Fibroblast of lung (primary cell): ENCODE measurements at places on chromosomes 6 and 20.

- no peak for DNase-seq
Observed at GRCh38 chr6:144335914-144336313, 50.8 kb downstream of the UTRN start.

- DNase-seq, result peak; percentile 53
Observed at GRCh38 chr6:134937426-134937825, 12.5 kb downstream of the ALDH8A1 start.

DNA sequence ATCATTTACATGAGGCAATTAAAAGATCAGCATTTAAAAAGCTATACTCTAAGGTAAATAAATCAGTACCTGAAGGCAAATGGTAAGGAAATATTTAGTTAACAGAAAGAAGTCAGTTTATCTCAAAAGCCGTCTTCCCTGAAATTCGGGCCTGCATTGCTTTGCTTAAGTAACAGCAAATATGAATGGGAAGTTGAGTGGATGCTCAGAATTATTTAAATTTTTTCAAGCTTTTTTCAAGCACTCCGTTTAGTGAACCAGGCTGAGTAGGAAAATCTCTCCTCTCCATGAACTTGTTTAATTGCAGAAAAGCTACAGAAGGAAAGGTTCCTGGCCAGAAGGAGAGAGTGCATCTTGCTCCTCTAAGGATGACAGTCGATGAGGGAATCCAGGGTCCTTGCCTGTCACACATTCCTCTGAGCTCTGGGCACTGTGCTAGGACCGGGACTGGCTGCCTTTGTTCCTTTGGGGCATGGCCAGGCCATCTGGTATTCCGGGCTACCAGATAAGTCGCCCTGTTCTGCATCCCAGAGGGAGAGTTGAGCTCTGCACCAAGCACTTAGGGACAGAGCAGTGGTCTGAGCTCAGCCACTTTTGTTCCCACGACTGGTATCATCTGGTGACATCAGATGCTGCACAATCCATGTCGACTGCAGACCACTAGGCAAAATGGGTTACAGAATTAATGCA lies 77.6 kb downstream of the RIN2 start:
- no peak for DNase-seq

DNA sequence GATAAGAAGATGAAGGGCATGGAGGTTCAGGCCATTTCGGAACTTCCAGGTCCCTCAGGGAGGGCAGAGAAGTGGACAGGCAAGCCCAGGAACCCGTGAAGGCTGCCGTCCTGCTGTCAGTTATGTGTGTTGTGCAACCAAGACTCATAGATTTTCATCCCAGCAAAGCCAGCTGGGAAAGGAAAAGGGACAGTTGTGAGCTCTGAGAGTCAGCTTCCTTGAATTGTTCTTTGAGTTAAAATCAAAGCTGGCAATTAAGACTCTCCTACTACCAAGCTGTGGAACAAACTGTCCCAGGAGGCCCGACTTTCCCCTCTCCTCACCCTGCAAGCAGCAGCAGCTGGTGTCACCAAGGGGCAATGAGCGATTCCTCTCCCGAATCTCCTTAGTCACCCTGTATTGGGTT lies 46.3 kb upstream of the IYD start:
- no peak for DNase-seq

DNA sequence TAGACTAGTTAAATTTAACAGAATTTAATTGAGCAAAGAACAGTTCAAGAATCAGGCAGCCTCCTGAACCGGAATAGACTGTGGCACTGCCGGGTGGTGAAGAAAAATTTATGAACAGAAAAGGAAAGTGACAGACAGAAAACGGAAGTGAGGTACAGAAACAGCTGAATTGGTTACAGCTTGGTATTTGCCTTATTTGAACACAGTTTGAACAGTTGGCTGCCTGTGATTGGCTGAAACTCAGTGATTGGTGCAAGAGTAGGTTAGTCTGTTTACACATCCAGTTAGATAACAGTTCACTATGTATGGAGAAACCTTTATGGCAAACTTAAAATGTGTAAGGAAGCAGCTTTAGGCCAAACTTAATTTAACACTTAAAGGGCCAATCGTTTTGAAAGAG lies 116.0 kb upstream of the CITED2 start:
- peak; percentile 51 for DNase-seq

- no peak for DNase-seq
Observed at GRCh38 chr20:1414982-1415381, 22.1 kb upstream of the FKBP1A start.

DNA sequence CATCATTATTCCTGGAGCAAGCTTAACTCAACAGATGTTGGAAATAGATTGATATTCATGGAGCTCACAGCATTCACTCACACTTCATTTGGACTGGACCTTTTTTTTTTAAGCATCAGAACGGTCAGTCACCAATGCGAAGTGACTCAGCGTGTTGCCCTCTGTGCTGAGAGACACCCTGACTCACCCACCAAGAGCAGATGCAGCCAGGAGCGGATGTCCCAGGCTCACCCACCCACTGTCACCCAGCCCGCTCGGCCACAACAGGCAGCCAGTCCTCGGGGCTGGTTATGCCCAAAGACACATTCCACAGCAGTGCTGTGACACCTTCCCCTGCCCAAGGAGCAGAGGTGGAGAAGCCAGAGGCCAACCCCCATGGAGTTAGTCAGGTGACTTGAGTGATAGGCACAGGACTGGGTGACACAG lies 15.7 kb downstream of the RNASET2 start:
- peak; percentile 5 for DNase-seq

DNA sequence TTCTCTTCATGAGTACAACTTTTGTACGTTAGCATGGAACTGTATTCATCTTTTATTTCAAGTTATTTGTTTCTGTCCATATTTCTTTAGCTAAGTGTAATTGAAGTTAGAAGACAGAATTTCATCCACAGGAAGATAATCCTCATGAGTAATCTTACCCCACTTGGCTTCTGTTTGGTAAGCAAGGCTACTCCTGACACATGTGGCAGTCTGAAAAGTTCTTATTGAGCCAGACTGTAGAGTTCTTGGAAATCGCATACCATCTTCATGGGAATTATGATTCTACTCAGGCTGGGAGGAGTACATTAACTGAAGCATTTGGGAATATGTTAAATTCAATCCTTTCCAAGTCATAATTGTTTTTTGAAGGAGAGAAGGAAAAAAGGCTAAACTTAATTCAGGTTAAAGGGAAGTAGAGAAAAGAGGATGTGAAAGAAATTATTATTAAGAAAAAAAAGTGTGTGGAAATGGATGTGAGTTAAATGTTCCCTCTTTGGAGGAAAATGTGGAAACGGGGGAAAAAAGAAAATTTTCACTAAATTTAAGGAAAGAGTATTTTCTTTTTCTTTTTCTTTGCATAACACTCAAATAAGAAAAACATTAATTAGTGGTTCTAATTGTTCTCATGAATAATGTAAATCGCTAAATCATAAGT lies 41.5 kb upstream of the TENT5A start:
- peak; percentile 22 for DNase-seq

- DNase-seq, result no peak
Observed at GRCh38 chr6:143880412-143880811, 16.1 kb downstream of the ZC2HC1B start.

DNA sequence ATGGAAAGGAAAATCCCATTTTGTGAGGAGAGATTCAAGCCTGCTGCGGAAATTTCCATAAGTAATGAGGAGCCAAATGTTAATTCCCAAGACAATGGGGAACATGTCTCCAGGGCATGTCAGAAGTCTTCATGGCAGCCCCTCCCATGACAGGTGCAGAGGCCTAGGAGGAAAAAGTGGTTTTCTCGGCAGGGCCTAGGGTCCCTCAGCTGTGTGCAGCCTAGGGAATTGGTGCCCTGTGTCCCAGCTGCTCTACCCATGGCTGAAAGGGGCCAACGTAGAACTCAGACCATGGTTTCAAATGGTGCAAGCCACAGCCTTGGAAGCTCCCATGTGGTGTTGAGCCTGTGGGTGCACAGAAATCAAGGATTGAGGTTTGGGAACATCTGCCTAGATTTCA lies 269.9 kb downstream of the TBC1D32 start:
- no peak for DNase-seq

GRCh38 chr6:154632119-154632518 lies 101.1 kb upstream of the SCAF8 start:
- DNase-seq, result no peak

DNA sequence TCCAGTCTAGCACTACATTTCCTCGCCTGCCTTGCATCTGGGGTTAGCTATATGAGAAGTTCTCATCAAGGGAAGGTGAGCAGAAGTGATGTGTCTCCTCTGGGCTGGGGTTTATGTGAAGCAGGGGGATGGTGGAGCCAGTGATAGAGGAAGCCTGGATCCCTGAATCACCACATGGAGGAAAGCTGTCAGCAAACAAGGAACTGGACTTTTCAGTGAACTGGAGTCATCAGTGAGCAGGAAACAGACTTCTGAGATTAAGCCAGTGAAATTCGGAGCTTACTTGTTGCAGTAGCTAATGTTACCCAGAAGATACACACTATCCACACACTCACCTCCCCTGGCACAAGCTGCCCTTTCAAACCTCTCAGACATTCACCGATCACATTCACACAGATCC lies 13.4 kb upstream of the TOX2 start:
- DNase-seq, result no peak

DNA sequence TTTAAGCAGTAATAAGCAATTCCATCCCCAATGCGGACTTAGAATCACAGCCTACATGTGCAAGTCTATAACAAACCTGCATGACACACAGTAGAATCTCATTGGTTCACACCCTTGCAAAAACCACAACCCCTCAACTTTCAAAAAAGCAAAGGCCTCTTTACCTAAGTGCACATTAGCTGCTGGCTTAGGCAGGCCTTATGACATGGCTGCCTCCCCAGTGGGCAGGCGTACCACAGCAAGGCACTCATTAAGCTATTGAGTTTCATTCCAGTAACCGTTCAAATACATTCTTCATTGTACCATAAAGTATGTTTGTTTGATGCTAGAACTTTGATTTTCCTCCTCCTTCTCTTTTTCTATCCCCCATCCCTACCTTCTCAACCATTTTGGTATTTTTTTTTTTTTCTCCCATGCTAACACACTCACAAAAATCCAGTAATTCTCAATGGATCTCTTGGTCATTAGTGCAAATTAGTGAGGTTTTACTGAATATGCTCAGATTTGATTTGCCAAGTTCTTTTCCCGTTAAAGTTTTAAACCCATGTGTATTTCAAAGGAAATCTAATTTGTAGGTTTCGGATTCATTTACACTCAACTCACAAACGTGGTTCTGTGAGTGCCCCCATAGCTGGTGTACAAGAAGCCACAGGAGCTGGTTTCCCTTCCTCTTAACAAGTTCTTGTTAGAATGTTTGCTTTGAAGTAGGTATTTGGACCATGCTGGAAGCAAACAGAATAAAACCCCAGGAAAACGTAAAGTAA lies 460.4 kb upstream of the RUNX2 start:
- no peak for DNase-seq

DNA sequence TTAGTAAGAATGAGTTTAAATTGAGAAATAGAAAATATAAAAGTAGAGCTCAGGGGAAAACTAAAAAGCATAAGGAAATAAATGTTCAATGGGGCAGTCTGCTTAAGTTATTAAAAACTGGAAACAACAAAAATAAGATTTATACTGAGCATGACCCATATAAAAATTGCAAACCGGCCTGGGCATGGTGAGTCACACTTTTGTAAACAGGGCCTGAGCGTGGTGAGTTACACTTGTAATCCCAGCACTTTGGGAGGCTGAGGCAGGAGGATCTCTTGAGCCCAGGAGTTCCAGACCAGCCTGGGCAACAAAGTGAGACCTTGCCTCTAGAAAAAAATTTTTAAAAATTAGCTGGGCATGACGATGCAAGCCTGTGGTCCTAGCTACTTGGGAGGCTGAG lies 74.6 kb downstream of the TMEM244 start:
- DNase-seq, result peak; percentile 55
